D721Med (cell line): ENCODE measurements at places on chromosomes 3 and 15.

GRCh38 chr3:71417791-71418190 is 165.7 kb downstream of the FOXP1 start:
- no peak for DNase-seq

GRCh38 chr3:126319701-126320295 is 37.4 kb downstream of the KLF15 start:
- no peak for DNase-seq

DNA sequence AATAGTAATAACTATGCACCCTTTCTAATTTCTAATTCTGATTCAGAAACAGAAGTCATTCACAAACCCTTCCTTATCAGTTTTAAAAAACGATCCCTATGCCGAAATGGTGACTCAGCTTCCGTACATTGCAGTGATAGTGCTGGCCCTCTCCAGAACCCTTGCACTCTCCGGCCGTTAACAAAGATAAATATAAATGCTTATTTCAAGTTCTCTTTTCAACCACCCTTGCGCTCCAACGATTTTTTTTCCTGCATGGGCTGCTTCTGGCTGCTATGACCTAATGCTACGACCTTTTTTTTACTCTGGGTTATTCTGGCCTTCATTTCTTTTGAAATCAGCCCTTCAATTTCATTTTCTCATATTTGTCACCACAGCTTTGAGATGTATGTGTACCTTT is 646.2 kb downstream of the NTRK3 start:
- DNase-seq = no peak

DNA sequence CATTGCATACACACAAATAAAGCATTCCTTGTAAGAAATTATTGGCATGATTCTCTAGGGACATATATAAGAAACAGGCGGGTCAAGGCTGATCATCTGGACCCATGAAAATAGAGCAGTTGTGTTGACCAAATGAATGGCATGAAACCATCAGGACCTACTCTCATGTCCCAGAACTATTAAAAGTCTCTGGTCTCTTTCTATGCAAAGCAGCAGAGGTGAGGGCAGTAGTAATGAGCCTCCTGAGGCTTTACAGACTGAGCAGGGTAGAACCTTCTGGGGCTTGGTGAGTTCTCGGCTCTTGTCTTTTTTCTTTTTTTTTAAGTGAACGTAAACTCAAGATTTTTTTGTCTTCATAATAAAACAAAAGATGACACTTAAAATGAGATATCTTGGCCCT is 9.3 kb downstream of the GLDN start:
- DNase-seq = no peak

DNA sequence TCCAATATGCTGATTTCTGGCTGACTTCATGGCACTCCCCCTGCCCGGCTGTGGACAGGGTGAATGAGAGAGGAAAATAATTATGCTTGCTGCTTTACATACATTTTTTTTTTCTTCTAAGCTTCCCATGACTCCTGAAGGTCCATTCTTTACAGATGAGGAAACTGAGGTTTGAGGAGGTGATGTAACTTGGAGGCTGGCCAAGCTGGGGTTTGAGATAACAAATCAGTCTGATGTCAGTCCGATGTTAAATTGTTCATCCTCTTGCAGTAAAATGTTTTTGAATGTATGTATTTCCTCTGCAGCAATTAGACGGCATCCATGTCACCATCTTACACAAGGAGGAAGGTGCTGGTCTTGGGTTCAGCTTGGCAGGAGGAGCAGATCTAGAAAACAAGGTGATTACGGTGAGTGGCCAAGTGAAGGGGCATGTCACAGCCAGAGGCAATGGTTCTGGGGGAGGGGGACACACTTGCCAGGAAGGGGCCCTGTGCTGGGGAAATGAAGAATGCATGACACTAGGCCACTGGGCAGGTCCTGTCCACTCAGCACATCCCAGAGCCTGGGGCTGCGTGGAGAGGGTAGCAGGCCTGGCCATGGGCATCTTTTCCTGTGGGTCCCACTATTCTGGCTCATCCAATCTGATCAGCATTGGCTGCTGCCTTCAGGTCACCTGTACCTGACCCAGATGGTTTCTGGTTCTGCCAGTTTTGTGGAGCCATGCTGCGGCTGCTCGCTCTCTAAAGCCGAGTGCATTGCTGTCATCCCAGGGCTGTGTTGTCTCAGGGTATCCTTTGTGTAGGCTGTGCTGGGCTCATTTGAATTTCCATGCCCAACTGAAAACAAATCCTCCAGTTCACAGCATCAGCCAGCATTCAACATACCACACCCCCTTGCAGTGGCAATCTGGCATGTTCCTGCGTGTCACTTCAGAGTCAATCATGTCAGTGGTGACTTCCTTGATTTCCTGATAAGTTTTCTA is 20.4 kb downstream of the STARD5 start:
- DNase-seq = no peak

GRCh38 chr3:186534113-186534669 is 10.0 kb downstream of the CRYGS start:
- no peak for DNase-seq

DNA sequence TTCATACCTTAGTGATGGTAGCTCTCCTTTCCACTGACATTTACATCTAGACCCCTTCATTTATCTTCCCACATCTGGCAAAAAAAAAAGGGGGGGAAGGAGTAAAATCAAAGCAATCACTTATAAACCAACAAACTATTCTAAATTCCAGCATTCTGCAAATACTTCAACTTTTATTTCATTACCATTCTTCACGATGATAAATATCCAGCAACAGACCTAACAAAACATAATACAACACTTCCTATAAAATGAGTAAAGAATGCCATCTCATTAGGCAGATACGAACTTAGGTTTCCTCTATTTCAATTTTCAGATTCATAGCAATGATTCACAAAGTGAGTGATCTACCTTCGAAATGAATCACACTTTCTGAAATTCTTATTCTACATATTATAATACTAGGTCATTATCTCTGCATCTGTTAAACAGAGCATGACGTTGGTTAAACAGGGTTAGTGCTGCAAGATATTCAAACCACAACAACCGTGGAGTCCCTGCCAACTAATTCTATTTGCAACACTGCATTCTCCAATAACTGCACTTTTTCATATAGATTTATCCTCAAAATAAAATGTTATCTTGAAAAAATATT is at the start of gene LRRFIP2:
TSS of gene LRRFIP2 (minus strand) at position 51 of the 595 bp plus-strand sequence. CDS start 25,599 bp downstream, outside the sequence.
- no peak for DNase-seq

GRCh38 chr3:157182879-157183278 is 22.9 kb upstream of the CCNL1 start:
- no peak for DNase-seq

- DNase-seq = no peak
These were observed 55.0 kb upstream of the NMNAT3 start for GRCh38 chr3:139732729-139733128.

GRCh38 chr3:127884041-127884440 is 31.0 kb upstream of the KBTBD12 start:
- DNase-seq = no peak

DNA sequence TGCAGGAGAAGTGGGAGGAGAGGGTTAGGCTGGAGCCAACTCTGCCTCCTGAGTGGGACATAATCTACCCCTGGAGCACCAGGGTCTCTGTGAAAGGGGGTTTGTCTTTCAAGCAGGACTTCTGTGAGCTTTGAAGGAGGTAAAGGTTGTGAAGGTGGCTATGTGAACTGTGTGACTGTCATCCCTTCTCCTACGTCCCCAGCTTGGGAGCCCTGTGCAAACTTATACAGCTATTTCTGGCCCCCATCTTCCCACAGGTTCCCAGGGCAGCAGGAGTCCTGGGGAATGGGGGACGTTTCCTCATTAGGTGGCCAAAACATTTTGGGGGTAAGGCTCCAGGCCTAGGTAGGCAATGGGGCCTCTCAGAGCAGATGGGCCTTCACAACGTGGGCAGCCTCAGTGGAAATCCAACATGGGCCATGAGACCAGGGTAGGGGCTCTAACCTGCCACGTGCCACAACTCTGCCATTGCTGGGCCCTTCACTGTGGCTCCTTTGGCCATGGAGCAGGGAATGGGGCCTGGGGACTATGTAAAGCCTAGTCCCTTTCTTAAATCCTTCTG is 3.5 kb downstream of the VIPR1 start:
- no peak for DNase-seq

GRCh38 chr15:75328493-75329314 is 7.2 kb upstream of the COMMD4 start:
- DNase-seq = no peak

DNA sequence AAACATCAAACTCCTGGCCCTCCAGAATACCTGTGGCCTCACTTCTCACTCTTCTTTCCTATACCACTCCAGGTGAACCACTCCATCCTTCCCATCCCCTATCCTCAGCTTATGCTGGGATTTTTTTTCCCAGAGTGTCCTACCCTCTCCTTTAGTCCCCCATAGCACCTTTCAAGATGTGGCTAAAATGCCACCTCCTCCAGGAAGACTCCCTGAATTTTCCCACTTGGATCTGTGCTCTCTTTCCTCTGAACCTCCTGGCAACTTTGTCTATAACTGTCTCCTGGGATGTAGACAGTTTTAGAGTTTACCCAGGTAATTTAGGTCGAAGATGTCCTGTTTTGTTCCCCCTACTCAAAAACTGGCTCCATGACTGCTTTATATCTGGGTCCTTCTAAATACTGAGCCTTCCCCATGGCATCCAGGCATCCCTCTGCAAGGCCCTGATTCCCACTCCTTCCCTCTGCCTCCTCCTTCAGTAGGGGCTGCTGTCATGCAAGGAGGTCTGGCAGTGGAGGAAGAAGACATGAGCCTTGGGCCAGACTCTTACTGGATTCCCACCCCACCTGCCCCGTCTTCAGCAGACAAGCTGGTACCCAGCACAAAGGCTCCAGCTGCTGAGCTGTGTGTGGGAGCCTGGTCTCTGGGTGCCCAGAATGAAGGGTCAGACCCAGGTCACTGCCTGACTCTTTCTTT is 161.5 kb downstream of the SMAD6 start:
- no peak for DNase-seq

- DNase-seq = no peak
These were observed 1.7 kb downstream of the LRRC2 start for GRCh38 chr3:46564190-46565021.

- no peak for DNase-seq
These were observed 32.7 kb upstream of the MAP3K13 start for GRCh38 chr3:185330238-185330637.

- DNase-seq = no peak
These were observed 2.6 kb upstream of the PLOD2 start for GRCh38 chr3:146163584-146163983.

GRCh38 chr3:190941694-190942260 is 79.3 kb upstream of the GMNC start:
- DNase-seq = no peak

DNA sequence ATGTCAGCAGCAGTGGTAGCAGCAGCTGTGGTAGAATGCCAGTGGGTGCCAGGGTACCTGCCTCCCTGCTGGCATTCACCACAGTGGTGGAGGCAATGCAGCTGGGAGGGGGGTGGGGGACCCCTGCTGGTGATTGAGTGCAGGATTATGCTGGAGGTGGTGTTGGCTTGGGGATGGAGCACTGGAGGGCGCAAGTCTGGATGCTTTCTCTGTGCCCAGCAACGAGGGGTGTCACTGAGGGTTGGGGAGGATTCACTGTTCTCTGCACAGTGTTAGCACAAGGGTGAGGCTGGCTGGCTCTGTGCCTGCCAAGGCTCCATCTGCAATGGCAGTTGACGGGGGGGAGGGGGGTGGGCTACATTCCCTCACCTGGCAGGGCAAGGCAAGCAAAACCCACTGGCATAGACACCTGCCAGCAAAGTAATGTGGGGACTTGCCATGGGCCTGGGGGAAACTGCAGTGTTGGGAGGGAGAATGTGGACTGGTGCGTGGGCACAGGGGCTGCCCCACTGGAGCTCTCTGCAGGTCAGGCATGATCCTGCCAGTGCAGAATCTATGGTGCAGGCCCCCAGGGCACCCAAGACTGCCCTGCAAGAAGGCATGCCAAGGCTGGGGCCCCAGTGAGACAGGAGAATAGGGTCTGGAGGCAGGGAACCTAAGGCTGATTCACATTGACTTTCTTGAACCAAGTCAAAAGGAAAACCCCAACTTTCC is 64.3 kb downstream of the MINDY4B start:
- DNase-seq = no peak
